ENCODE measurements at places on chromosomes 1 and 21.
A peak's percentile ranks its signal among the peaks of the same experiment; 100 is the strongest.

DNA sequence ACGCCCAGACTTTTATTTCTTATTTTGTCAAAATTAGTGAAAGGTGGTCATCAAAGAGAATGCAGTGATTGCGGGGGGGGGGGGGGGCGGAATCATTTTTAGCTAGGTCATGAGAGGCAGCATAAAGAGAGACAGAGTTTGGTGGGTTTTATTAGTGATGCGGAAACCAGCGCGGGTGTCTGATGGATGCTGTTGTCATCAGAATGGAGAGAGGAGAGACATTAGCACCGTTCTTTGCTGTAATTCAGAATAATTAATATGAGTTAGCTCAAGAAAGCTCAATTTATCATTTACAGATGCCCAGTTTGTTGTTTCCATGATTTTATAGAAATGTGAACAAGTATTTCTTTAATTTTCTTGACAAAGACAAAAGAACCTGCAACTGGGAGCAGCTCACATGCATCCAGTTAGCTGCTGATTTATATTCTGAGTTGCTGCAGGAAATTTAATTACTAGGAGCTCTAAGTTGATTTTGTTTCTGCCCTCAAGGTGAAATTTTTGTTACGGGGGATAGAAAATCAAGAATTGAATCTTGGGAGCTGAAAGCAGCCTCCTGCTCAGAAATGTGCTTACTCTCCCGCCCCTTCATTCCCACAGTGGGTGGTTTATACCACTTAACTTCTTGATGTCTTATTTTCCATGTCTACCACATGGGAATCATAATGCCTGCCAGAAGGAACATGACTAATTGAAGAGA is 133.4 kb upstream of the MAP1LC3C start:
- no peak for DNase-seq

DNA sequence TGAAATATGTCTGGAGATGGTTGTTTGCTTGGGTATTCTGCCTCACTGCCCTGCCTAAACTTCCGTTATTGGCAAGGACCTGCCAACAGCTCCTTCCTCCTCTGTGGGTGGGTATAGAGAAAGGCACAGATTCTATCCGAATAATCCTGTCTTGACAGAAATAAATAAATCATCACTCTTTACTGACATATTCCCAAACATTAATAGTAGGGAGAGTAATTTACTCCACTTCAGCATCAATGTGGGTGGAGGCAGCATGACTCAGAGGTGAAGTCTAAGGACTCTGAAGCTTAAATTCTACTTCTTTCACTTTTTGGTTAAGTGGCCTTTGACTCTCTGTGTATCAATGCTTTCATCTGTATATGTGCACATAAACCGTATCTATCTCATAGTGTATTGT is 2.9 kb downstream of the CD84 start:
- DNase-seq = no peak

DNA sequence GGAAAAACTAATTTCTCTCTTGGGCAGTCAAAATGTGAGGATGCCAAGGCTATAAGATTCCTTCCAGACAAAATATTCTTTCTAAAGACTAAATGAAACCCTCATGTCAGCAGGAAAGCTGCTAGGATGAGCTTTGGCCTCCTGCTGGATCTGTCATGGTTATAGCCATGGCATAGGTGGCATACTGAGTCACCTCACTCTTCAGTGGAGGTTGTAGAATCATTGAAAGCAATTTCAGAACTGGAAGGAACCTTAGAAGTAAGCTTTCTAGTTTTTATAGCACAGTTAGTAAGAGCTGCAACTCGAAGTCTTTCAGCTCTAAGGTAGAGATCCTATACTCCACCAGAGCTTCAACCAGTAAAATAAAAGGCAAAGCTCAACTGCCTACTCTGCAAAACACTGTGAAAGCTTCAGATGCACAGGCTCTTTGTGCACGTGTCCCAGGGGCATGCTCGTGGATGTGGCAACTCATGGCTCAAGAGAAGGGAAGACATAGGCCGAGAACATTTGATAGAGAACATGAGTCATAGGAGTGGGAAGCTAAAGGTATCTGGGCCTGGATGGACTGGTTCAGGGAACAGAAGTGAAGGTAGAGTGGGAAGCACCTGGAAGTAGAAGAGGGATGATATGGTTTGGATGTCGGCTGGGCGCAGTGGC is 5.8 kb downstream of the AVPR1B start:
- no peak for DNase-seq

GRCh38 chr1:174971902-174972301 is 27.8 kb upstream of the CACYBP start:
- DNase-seq = no peak

DNA sequence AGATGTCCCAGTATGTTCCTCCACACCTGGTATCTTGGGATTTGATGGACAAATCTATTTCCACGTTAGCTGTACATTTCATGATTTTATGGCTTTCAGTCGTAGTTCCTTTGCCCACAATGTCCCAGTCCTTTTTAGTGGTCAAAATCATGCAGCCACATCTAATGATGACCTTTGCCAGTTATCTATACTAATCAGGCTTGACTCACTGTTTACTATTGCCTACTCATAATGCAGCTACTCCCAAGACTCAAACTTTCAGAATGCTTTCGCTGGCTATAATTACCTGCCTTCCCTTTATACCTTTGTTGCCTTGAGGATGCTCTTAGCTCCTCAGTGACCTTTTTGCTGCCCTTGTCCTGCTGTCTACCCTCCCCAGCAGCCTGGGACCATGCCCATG is 6.4 kb downstream of the NOS1AP start:
- DNase-seq = no peak

GRCh38 chr1:22104094-22104493 is 38.8 kb downstream of the WNT4 start:
- DNase-seq = no peak

GRCh38 chr1:17883662-17884395 is 128.7 kb downstream of the ACTL8 start:
- no peak for DNase-seq

GRCh38 chr1:214361636-214362035 is 80.7 kb downstream of the SMYD2 start:
- no peak for DNase-seq

DNA sequence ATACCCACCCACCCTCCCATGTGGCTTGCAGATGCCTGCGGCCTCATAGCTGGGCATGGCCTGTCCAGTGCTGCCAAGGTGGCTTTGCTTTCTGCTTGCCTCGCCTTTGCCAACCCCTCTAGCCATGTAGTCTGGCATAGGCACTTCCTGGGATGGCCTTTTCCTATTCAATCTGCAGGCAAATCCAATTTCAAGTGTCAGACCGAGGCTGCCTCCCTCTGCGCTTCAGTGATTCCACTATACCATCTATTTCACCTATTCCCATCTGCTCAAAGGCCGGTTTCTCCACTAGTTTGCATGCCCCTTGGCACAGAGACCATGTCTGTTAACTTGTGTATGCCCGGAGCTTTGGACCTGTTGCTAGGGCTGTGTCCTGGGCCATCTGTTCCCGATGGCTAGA is 3.8 kb upstream of the ZBTB21 start:
- no peak for DNase-seq

DNA sequence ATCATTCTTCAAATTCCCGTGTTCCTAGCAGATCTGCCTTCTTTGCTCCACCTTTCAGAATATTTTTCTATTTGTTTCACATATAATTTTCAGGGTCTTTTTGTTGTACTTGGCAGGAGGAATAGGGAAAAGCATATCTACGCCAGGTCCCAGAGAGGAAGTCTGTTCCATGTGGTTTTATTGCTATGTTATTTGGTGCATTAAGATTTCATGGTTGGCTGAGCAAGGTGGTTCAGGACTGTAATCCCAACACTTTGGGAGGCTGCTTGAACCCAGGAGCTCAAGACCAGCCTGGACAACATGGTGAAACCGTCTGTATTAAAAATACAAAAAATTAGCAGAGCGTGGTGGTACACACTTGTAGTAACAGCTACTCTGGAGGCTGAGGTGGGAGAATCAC is 36.1 kb downstream of the COL6A1 start:
- DNase-seq = peak; percentile 21

All from astrocyte of the hippocampus (primary cell).